GM03348 (cell line): ENCODE measurements at places on chromosomes 1 and 21.
A peak's percentile ranks its signal among the peaks of the same experiment; 100 is the strongest.

GRCh38 chr1:42955311-42956063 lies 3.2 kb downstream of the SLC2A1 start:
- DNase-seq = no peak

DNA sequence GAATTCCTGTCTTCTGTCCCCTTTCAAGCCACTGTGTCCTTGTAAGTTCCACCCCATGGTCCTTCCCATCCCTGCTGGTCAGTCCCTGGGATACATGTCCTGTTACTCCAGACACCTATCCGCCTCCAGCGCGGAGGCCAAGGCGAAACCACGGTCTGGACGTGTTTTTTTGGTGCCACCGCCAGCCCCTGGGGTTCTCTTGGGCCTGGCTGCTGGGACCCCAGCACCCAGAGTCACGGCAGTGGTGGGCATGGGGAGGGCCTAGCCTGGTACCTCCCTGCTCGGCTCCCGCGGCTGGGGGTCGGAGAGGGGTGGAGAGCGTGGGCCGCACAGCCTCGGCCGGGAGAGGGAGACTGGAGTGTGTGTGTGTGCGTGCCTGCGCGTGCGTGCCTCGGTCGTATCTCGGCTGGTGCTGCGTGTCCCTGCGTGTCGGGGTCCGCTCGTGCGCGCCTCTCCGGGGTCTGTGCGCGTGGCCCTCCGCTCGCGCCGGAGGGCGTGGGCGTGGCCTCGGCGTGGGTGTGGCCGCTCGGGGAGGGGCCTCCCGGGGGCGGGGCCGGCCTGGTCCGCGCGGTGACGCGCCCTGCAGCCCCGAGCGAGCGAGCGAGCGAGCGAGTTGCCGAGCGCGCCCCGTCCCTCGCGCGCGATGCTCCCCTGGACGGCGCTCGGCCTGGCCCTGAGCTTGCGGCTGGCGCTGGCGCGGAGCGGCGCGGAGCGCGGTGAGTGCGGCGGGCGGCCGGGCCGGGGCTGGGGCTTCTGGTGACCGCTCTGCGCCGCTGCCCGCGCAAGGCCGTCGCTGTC lies at the start of gene VWA1:
Gene VWA1 (plus strand): TSS at position 585 of the 798 bp plus-strand sequence. CDS start 59 bp downstream, at position 644.
- peak; percentile 97 for DNase-seq

GRCh38 chr1:10195570-10195969 lies 14.8 kb upstream of the KIF1B start:
- no peak for DNase-seq

GRCh38 chr1:24990779-24991641 lies 60.9 kb upstream of the RUNX3 start:
- DNase-seq = no peak

GRCh38 chr1:162992945-162993344 lies 76.2 kb upstream of the RGS4 start:
- no peak for DNase-seq

DNA sequence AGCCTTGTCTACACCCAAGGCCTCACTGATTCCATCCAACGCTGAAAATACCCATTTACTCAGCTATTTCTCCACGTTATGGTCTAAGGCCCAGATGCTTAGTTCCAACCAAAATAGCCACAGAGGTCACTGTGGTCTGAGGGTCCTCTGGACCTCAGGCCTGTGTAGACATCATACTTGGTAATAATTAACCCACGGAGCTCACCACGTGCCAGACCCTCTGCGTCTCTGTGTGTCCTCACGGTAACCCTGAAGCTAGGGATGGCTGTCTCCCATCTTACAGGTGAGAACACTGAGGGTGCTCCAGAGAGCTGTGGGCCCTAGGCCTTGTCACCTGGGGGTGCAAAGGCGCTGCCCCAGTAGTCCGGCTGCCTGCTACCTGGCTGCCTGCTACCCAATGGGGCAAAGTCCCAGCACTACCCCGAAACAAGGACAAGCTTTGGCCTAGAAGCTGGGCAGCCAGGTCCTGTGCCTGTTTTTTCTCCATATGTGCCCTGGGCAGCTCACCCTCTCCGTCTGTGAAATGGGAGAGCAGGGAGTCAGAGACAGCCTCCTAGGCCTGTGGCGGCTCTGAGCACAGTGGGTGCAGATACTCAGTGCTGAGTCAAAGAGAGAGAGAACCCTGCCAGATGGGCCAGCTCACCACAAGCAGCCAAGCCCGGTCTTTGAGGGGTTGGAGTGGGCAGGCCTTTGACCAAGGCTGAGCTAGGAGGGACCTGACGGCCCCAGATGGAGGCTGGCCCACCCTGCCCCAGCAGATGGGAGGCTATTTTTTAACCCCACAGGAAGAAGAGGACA lies 17.0 kb upstream of the RUNX3 start:
- peak; percentile 72 for DNase-seq

DNA sequence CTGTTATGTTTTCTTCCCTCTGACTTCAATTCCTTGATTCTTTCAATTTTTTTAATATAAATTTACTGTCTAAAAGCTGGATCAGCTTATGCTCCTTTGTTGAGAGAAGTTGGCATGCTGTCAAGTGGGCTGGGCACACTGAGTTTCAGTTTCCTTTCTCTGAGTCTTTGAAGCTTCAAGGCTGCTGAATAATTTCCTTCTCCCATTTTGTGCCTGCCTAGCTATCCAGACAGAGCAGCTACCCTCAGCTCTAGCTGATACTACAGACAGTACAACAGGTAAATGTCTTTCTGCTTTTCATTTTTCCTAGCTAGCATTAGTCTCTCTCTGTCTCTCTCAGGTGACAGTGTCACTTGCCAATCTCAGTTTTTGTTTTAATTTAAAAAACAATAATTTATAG lies at the start of gene IFI44:
Gene IFI44 (plus strand): TSS at position 204 of the 400 bp plus-strand sequence. CDS start 365 bp downstream, outside the sequence.
- DNase-seq = peak; percentile 74

- DNase-seq = no peak
These were observed 27.2 kb downstream of the RHEX start for GRCh38 chr1:206080026-206080820.

GRCh38 chr1:91546301-91546581 lies 45.6 kb downstream of the CDC7 start:
- DNase-seq = no peak

- no peak for DNase-seq
These were observed 385.6 kb downstream of the LMO4 start for GRCh38 chr1:87714278-87714677.

- DNase-seq = no peak
These were observed 9.5 kb downstream of the ATP1B1 start for GRCh38 chr1:169115891-169116585.

DNA sequence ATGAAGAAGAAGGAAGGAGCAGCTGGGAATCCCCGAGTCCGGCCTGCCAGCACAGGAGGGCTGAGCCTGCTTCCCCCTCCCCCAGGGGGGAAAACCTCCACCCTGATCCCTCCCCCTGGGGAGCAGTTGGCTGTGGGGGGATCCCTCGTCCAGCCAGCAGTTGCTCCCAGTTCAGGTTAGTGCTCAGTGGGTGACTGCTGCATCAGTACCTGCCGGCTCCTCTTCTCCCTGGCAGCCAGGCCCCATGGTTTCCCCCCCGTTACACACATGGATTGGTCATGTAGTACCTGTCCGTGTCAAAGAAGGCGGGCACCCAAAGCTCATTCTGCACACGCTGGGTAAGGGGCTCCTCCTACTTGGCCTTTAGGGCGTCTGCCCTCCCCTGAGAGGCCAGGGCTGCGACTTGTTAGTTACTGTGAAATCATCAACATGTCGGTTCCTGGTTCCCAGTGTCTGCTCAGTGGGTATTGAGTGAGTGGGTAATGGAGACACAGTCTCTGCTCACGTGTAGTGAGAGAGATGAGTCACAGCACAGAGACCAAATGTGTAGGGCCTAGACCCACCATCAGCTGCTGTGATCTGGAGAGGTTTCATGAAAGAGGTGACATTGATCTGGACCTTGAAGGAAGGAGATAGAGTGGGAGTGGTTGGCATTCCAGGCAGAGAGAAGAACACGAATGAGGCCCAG lies 11.5 kb downstream of the NECAP2 start:
- no peak for DNase-seq

DNA sequence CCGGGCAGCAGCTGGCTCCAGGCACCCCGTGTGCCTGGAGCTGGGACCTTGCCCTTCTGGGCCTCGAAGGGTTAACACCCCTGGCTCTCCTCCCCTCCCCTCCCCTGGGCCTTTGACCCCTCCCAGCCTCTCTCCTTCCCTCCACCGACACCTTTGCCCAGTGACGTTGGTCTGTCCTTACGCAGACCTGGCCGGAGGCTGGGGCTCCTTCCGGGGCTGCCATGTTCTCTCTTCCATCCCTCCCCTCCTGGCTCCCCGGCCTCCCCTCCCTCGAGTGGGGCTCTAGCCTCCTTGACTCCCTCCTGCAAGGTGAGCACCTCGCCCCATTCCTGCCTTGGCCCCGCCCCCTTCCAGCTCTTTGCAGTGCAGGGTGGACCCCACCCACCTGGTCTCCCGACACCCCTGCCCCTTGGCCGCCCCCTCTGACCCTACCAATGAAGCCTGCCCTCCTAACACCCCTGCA lies at the start of gene TMEM82:
Gene TMEM82 (plus strand): TSS at position 161 of the 463 bp plus-strand sequence. CDS start 61 bp downstream, at position 222.
- no peak for DNase-seq

- no peak for DNase-seq
These were observed 179.6 kb downstream of the DHRS3 start for GRCh38 chr1:12438349-12438924.

- DNase-seq = peak; percentile 21
These were observed 102.9 kb upstream of the PTGFR start for GRCh38 chr1:78387871-78388270.

DNA sequence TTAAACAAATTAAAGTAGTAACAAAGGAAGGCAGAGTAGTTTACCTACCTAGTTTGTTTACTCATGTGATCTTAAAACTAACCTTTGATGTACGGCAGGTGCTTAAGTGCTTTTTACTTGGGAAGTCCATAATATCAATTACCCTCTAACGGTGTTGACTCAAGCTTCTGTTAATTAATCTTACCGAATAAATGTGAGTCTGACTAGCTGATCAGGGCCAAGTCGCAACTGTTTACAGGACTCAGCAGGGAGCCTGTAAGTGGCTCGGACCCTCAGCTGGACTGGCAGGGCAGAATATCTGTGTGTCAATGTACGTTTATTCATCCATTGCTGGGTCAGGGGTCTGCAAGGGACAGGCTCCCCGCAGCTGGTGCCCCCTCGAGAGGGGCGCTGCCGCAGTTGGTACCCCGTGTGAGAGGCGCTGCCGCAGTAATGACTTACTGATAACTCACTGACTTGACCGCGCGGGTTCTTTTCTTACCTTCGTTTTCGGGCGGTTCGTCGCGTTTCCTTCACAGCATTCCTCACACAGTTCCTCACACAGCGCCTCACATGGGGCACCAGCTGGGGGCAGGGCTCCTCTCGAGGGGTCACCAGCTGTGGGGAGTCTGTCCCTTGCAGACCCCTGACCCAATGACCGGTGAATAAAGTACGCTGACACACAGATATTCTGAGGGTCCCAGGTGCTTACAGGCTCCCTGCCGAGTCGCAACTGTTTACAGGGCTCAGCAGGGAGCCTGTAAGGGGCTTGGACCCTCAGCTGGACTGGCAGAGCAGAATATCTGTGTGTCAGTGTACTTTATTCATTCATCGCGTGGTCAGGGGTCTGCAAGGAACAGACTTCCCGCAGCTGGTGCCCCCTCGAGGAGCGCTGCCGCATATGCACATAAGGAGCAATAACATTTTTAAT lies 3.0 kb downstream of the FMO1 start:
- peak; percentile 60 for DNase-seq

GRCh38 chr1:240888039-240888786 lies 276.3 kb upstream of the GREM2 start:
- DNase-seq = no peak

DNA sequence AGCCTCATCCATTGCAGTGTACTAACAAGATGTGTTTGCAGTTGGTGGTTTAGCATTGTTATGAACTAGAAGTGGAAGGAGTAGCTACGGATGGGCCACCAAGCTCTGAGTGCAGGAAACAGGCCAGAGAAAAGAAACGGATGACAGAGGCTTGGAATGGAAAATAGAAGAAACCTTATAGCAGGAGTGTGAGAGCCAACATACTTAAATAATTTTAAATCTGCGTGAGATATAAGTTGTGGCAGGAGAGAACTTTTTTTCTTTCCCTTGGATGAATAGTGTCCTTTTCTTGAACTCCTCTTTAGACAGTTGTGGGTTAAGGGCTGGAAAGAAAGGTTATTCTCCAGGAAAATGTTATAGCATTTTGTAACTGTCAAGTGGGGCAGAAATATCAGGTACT lies 54.2 kb downstream of the RGL1 start:
- DNase-seq = no peak

DNA sequence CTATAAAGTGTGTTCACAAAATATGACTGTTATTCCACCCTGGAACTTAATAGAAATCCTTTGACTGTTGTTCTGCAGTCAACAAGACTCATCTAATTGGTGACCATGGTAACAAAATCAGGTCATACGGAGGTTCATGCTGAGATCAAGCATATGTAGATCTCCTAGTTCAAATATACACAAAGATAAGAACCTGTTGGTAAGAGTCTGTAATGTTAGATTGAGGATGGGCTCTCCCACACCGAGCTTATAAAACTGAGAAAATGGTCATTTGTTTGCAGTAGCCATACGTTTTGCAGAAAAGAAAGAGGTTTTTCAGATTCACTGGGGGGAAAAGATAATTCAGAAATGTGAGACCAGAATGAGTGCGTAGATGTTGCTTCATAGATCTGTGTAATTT lies 468.1 kb downstream of the RPS6KC1 start:
- DNase-seq = no peak

- no peak for DNase-seq
These were observed 49.3 kb downstream of the DENND1B start for GRCh38 chr1:197725976-197726375.

DNA sequence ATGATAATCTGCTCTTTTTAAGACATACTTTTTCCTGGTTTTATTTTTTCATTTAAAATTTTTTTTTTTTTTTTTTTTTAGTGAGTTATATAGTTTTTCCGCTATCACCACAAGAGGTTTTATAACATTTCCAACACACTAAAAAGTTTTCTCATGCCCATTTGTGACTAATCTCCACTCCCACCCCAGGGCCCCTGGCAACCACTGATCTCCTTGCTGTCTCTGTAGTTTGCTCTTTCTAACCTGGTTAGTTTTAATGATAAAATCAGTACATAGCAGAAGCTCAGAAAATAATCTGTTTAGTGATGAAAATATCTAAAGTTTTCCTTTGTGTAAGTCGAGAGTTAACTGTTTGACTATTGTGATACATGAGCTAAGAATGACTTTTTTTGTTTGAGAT lies 41.8 kb downstream of the IARS2 start:
- DNase-seq = no peak

- no peak for DNase-seq
These were observed 17.7 kb upstream of the KDM4A start for GRCh38 chr1:43632135-43632670.

DNA sequence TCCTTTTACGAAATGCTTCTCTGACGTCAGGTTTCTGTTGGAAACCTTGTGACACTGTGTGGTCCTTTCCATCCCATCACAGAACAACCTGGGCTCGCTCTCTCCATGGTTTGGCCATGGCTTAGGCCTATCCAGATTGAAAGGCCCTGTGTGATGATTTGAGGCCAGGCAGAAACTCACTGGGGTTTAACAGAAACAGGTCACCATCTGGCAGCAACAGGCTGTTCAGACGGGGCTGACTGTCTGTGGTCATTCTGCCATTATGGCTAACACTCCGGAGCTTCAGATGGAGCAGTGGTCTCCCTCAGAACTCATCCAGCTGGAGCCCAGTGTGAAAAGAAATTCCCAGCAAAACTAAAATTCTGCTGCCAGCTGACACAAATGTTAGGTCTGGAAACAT lies 9.3 kb downstream of the PLEKHM2 start:
- DNase-seq = no peak
